ENCODE measurements at places on chromosomes 13 and 19. TPM values are rescaled to one million over a fixed set of nuclear protein-coding genes. Genes with fewer than 3 reads are reported as not detected.
A peak's percentile ranks its signal among the peaks of the same experiment; 100 is the strongest.

GRCh38 chr13:94712287-94712811 lies at the start of gene SOX21:
Gene SOX21 (minus strand): TSS chr13:94712545. CDS start chr13:94712049, 496 bp downstream.
- H3K4me1 ChIP-seq, result peaks cover 10% of the 10 kb centered on the region
- H3K27ac ChIP-seq, result no peak within 1 kb of the TSS
- H3K36me3 ChIP-seq, result no peaks in the 10 kb centered on the region
- H3K27me3 ChIP-seq, result peaks cover 89% of the 10 kb centered on the region
- H3K4me3 ChIP-seq, result peak within 1 kb of the TSS; percentile 41

- no peak overlapping the region for H3K4me3 ChIP-seq
- H3K27ac ChIP-seq, result no peak overlapping the region
- H3K4me1 ChIP-seq, result no peaks in the 10 kb centered on the region
- no peaks in the 10 kb centered on the region for H3K27me3 ChIP-seq
Measured at GRCh38 chr13:50152655-50153309, 137.5 kb downstream of the KCNRG start.

- H3K4me1 ChIP-seq, result no peaks in the 10 kb centered on the region
- no peak for DNase-seq
- peaks cover 6% of the 10 kb centered on the region for H3K27me3 ChIP-seq
- no peak overlapping the region for H3K27ac ChIP-seq
- H3K36me3 ChIP-seq, result no peaks in the 10 kb centered on the region
Measured at GRCh38 chr19:54389553-54389952, 24.8 kb upstream of the LAIR1 start.

DNA sequence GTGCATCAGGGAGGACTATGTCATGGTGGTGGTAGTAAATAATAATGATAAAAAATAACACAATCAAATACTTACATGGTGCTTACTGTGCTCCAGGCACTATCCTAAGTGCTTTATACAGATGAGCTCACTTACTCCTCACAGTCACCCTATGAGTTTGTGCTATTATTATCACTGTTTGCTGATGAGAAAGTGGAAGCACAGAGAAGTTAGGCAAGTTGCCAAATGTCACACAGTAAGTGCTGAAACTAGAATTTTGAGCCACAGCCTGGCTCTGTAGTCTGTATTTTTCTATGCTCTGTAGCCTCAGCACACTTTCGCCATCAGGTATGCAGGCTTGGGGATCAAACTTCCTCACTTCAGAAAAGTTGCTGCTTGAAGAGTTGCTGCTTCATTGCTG lies 46.6 kb downstream of the HTR2A start:
- H3K36me3 ChIP-seq, result no peaks in the 10 kb centered on the region
- peaks cover 3% of the 10 kb centered on the region for H3K4me1 ChIP-seq
- H3K4me3 ChIP-seq, result no peak overlapping the region
- no peak overlapping the region for H3K27ac ChIP-seq
- H3K27me3 ChIP-seq, result no peaks in the 10 kb centered on the region

DNA sequence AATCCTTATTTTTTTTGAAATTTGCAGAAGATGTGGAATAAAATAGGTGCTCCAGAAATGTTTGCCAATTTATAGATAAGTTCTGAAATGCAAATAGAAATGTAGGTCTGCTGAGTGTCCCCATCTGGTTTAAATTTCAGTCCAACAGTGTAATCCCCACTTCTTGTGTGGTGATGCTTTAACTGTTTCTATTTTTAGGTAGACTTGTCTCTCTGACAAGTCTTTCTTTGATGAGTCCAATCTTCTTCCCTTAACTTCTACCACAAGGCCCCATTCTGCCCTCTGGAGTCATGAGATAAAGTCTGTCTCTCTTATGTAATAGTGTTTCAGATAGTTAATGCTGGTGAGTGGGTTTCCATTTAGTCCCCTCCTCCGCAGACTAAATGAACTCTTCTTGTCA lies 390.4 kb downstream of the RFC3 start:
- no peak overlapping the region for H3K4me3 ChIP-seq
- no peak for DNase-seq
- no peaks in the 10 kb centered on the region for H3K4me1 ChIP-seq
- no peaks in the 10 kb centered on the region for H3K36me3 ChIP-seq

GRCh38 chr13:20274466-20274865 lies 42.3 kb upstream of the GJB6 start:
- H3K4me3 ChIP-seq, result no peak overlapping the region
- no peaks in the 10 kb centered on the region for H3K36me3 ChIP-seq
- no peak overlapping the region for H3K27ac ChIP-seq
- H3K4me1 ChIP-seq, result no peaks in the 10 kb centered on the region
- peaks cover 9% of the 10 kb centered on the region for H3K27me3 ChIP-seq

DNA sequence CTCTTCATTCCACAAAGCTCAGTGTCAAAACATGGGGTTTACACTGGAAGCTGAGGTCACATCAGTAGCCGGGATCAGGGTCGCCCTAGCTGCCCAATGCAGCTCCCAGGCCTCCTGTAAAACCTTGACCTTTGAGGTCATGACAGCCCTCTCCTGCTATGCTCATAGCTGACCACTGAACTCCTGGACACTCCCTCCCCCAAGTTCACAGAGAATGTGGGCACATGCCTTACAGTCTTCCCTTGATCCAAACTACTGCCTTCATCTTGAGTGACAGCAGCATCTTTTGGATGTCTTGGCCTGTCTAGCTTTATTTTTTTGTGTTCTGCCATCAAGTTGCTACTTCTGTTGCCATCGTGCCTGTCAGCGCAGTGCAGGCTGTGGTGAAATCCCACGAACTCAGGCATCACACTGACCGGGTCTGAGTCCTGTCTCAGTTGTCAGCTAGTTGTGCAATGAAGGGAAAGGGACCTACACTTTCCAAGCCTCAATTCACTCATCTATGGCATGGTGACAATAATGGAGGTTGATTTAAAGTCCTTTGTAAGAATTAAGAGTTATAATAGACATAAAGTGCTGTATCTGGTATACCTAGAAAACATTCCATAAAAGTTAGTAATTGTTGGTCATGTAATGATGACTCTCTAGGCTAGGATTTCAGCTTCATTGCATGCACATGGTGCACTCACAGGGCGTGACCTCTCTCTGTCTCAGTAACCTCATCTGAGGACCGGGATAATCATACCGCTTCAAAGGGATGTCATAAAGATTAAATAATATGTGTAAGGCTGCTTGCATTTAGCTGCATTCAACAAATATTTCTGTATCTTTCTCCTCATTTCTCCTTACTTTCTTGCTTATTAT lies 16.4 kb upstream of the ALOX5AP start:
- no peaks in the 10 kb centered on the region for H3K4me1 ChIP-seq
- no peak overlapping the region for H3K4me3 ChIP-seq
- H3K36me3 ChIP-seq, result no peaks in the 10 kb centered on the region
- no peak for DNase-seq
- H3K27ac ChIP-seq, result no peak overlapping the region

- H3K27ac ChIP-seq, result no peak overlapping the region
- no peaks in the 10 kb centered on the region for H3K36me3 ChIP-seq
- H3K4me3 ChIP-seq, result no peak overlapping the region
- no peaks in the 10 kb centered on the region for H3K27me3 ChIP-seq
- no peaks in the 10 kb centered on the region for H3K4me1 ChIP-seq
Measured at GRCh38 chr13:98586400-98587345, 9.8 kb upstream of the STK24 start.

DNA sequence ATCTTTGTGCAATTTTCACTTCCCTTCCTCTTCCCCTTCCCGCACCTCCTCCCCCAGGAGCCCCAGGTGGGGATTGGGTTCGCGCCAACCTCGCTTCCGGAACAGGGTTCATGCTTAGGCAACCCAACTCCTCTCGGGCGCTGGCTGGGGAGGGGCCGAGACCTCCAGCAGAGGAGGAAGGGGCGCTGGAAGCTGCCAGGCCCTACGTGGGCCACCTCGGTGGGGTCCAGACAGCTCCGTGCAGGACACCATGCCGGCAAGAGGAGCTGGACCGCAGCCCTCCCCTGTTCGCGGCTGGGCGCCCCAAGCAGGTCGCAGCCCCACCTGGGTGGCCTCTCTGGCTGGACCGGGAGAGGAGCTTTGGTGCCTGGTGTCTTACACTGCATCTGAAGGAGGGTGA lies 91.1 kb downstream of the SPACA7 start:
- H3K27ac ChIP-seq, result no peak overlapping the region
- H3K4me3 ChIP-seq, result no peak overlapping the region
- H3K27me3 ChIP-seq, result no peaks in the 10 kb centered on the region
- DNase-seq, result no peak
- no peaks in the 10 kb centered on the region for H3K36me3 ChIP-seq

- peak overlapping the region; percentile 86 for H3K27ac ChIP-seq
- H3K4me3 ChIP-seq, result peak overlapping the region; percentile 33
- no peaks in the 10 kb centered on the region for H3K36me3 ChIP-seq
- H3K27me3 ChIP-seq, result no peaks in the 10 kb centered on the region
Measured at GRCh38 chr13:98570929-98571372, 6.0 kb downstream of the STK24 start.

GRCh38 chr19:45968626-45969025 lies 5.0 kb downstream of the NOVA2 start:
- H3K36me3 ChIP-seq, result no peaks in the 10 kb centered on the region
- DNase-seq, result no peak
- H3K27ac ChIP-seq, result no peak overlapping the region
- peaks cover 3% of the 10 kb centered on the region for H3K4me1 ChIP-seq

GRCh38 chr19:13831537-13832467 lies 36.6 kb downstream of the ZSWIM4 start:
- H3K27ac ChIP-seq, result no peak overlapping the region
- H3K27me3 ChIP-seq, result no peaks in the 10 kb centered on the region
- H3K36me3 ChIP-seq, result peaks cover 16% of the 10 kb centered on the region
- no peak overlapping the region for H3K4me3 ChIP-seq
- peaks cover 25% of the 10 kb centered on the region for H3K4me1 ChIP-seq
- no peak for DNase-seq

GRCh38 chr19:539429-540030 lies 4.3 kb upstream of the GZMM start:
- H3K27me3 ChIP-seq, result no peaks in the 10 kb centered on the region
- DNase-seq, result no peak
- no peak overlapping the region for H3K4me3 ChIP-seq
- peaks cover 10% of the 10 kb centered on the region for H3K4me1 ChIP-seq

DNA sequence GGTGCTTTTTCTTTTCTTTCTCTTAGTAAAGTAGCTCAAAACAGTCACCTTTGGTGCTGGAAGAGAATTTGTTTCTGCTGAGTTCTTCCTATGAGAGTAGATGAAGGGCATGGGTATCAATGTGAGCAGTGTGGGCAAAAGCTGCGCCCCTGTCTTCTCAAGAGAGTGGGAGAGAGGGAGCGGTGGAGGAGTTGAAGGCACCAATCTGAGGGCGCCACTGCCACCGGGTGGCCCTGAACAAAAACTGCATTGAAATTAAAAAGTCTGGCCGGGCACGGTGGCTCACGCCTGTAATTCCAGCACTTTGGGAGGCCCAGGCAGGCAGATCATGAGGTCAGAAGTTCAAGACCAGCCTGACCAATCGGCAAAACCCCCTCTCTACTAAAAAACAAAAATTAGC lies 28.7 kb upstream of the EPHX3 start:
- peaks cover 24% of the 10 kb centered on the region for H3K4me1 ChIP-seq
- H3K27me3 ChIP-seq, result no peaks in the 10 kb centered on the region
- DNase-seq, result no peak
- H3K36me3 ChIP-seq, result peaks cover 84% of the 10 kb centered on the region
- H3K4me3 ChIP-seq, result no peak overlapping the region
- H3K27ac ChIP-seq, result no peak overlapping the region

GRCh38 chr13:45825387-45825650 lies 26.2 kb downstream of the SIAH3 start:
- no peaks in the 10 kb centered on the region for H3K4me1 ChIP-seq
- H3K27ac ChIP-seq, result no peak overlapping the region
- no peaks in the 10 kb centered on the region for H3K27me3 ChIP-seq
- DNase-seq, result no peak
- H3K4me3 ChIP-seq, result no peak overlapping the region
- H3K36me3 ChIP-seq, result no peaks in the 10 kb centered on the region

DNA sequence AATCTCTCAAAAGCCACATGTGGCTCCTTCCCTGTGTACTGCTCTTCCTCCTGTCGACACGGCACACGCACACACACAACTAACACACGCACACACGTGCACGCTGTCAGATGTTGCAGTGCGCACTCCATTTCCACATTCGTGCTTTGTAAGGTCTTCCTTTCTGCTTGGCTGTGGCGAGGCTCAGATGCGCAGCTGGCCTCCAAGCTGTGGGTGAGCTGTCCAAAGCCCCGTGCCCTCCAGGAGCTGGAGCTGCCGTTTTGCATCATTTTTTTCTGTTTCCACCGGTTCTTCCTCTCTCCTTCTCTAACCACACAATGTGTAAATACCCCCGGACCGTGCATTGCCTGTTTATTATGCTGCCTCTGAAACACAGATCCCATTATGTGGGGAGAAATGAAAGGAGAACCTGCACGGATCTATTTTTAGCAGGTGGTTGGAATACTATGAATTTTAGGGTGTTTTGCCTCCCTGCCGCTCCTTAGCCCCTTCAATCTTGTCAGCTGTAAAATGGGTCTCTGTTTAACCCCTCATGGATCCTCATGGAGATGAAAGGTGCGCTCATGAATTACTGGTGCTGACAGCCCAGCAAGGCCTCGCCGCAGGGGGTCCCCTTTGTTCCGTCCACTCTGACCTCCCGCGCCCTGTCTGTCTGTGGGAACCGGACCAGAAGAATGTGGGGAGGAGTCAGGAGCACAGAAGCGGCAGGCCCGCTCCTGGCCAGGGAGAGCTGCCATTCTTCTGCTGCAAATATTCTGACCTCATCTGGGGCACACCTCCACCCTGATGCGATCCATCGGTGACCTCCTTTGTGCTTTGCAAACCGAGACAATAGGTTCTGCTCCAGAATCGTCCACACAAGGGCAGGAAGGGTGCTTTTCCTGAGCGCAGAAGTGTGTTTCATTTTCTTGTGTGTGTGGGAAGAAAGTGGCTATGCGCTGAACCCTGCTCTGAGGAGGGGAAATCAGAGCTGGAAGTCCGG lies 137.7 kb downstream of the SOX1 start:
- no peaks in the 10 kb centered on the region for H3K36me3 ChIP-seq
- H3K4me1 ChIP-seq, result no peaks in the 10 kb centered on the region
- peaks cover 19% of the 10 kb centered on the region for H3K27me3 ChIP-seq
- DNase-seq, result no peak
- no peak overlapping the region for H3K27ac ChIP-seq

DNA sequence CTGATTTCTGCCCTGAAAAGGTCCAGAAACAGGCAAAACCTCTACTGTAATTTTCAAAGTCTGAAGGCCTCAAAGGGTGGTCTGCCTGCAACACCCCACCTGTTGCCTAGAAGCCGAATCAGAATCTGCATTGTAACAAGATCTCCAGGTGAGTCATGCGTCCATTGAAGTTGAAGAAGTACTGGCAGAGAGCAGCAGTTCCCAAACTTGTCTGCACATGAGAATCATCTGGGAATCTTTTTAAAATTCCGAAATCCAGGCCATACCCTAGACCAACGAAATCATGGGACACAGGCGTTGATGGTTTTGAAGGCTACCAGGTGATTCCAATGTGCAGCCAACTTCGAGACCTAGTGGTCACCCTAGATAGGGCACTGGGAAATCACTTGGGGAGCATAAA lies 16.0 kb upstream of the CLN5 start:
- peaks cover 4% of the 10 kb centered on the region for H3K4me1 ChIP-seq
- H3K4me3 ChIP-seq, result no peak overlapping the region
- H3K27ac ChIP-seq, result no peak overlapping the region
- no peaks in the 10 kb centered on the region for H3K27me3 ChIP-seq
- no peak for DNase-seq

CACNG8 gene
- 0.05 TPM for total RNA-seq

KLF1 gene
- total RNA-seq, result not detected

MIR17HG gene
- 0.51 TPM for total RNA-seq

MBD3L2 gene
- not detected for total RNA-seq

SELENOW gene
- 1,512 TPM for total RNA-seq

FAM83E gene
- 0.15 TPM for total RNA-seq

CDC16 gene
- total RNA-seq, result 21.0 TPM

SPACA4 gene
- total RNA-seq, result not detected

FRY gene
- total RNA-seq, result 48.3 TPM
